Inflammatory macrophage treated with lipopolysaccharide for 4 hours (primary cell): ENCODE measurements at places on chromosomes 5 and 9.

- DNase-seq = peak; percentile 16
Observed at GRCh38 chr9:89461265-89461664, 36.6 kb downstream of the SEMA4D start.

- DNase-seq = peak; percentile 73
Observed at GRCh38 chr9:87554171-87554910, 56.7 kb downstream of the DAPK1 start.

GRCh38 chr9:93533863-93534262 lies 42.5 kb upstream of the PHF2 start:
- no peak for DNase-seq

DNA sequence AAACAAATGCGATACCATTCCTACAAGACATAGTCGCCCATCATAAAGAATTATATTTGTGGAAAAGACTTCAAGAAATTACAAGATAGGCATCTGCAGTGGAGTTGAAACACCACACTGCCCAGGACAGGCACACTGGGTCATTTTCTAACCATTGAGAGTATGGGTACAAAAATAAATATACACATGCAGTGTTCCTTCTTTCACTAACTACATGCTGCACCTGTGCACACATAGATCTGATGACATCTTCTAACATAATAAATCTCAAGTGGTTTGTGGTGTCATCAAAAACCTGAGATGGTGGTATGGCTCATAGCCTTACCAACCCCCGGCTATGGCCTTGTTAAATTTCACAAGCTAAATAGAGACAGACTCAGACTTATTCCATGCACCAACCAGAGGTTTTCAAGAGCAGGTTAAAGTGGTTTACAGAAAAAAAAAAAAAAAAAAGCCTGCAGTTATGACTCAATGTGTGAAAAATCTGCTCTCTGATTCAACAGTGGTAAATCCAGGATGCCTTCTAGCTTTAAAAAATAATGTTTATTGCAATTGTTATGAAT lies 12.4 kb upstream of the NFIB start:
- no peak for DNase-seq

DNA sequence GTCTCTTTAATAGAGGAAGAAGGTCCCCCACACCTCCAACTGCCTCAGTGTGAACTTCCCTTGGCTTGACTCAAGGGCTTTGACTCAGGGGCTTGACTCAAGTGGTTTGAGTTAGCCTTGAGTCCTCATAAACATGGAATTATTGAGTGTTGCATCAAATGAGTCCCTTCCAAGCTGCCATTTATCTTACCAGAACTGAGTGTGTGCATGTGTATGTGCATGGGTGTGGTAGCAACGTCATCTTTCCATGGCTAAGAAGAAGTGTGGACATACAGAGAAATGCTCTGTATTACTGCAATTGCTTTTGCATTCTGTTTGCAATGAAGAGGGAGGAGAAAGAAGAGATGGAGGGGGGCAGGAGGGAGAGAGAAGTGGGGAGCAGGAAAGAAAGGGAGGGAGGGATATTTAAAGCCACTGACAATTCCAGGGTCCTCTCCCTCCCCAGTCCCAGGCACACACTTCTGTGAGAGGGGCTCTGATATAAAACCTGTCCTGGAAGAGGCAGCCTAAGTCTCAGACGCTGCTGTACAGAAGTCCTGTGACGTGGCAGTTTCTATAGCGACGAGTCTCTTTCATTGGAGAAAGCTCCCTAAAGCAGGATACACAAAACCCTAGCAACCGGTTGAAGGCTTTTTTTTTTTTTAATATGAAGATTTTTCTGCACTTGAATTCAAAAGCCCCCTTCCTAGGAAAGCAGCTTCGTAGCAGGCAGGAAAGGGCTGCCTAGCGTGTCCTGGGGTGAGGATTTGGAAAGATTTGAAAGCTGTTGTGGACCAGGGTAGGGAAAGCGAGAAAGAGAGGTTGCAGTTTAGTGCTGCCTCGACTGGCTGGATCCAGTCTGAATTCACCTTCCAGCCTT lies 93.3 kb upstream of the MAP1B start:
- no peak for DNase-seq

DNA sequence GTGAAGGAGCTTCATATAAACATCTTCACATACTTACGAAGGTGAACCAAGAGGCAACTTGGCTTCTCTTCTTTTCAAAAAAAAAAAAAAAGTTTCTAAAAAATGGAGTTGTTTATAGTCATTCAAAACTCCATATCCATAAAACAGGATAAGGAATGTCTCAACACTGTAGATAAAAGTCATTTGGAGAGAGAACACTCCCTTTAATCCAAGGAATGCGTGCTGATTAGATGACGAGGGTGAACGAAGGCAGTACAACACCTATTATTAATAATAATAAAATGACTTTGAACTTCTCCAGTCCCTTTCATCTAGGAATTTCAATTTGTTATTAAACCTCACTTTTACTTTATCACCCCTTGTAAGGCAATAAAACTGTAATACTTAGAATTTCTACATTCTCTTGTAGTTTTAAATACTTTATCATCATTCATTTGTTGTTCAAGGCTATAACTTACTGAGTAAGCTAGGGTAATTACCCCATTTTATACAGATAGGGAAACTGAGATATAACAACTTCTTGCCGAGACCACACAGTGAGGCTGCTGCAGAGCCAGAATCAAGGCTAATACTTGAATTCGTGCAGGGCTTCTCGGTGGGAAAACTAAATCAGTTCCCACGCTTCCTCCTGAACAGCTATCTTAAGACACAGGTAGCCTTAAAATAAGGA lies 377.1 kb downstream of the EFNA5 start:
- no peak for DNase-seq

DNA sequence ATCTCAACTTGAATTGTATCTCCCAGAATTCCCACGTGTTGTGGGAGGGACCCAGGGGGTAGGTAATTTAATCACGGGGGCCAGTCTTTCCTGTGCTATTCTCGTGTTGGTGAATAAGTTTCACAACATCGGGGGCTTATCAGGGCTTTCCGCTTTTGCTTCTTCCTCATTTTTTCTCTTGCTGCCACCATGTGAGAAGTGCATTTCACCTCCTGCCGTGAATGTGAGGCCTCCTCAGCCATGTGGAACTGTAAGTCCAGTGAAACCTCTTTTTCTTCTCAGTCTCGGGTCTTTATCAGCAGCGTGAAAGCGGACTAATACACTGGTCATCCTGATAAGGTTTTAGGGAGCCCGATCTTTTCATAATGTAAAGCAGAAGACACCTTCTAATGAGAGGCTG lies 687.0 kb upstream of the FTMT start:
- no peak for DNase-seq

- peak; percentile 24 for DNase-seq
Observed at GRCh38 chr9:116452634-116453033, 234.5 kb upstream of the TRIM32 start.

DNA sequence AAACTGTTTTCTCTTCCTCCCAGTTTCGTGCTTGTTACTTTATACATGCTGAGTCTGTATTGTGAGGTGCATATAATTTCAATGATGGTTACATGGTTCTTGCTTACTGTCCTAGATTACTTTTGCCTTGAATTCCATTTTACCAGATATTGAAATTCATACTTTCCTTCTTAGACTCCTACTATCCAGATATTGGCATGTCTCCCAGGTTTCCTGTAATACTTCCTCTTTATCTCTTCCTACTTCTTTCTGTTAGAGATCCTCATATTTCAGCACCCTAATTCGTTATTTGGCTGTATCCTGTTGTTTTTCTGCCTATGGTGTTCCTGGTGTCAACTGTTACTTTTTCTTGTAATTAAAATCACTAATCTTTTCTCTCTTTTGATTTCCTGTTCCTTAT lies 522.1 kb downstream of the CCDC171 start:
- no peak for DNase-seq

- DNase-seq = no peak
Observed at GRCh38 chr5:109350537-109351270, 59.1 kb downstream of the PJA2 start.

GRCh38 chr9:123150708-123151503 lies 117.4 kb downstream of the GPR21 start:
- no peak for DNase-seq

DNA sequence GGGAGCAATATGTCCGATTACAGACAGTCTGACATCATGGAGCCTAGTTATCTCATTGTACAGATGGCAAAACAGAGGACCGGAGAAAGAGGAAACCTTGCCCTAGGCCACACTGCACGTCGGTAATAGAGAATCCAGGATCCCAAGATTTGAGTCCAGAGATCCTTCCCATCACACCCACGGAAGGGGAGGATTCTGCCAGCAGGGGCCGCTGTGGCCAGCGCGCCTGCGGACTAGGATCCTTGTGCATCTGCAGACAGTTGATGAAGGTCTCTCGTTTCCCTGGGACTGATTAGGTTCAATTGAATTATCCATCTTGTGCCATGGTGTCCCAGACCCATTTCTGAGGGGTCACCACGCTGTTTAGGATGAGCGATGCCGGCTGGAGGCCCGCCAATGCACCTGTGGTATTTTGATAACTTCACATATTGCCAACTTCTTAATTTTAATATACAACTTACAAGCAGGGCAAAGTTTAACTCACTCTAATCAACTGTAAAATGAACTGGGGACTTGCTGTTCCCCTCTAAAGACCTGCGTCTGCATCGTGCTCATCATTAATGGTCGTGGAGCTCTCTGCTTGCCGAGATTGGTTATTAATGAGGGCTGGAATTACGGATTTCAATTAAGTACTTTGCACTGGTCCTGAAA lies 592.7 kb upstream of the BRINP1 start:
- DNase-seq = peak; percentile 19

GRCh38 chr5:52789378-52789777 lies 1.7 kb downstream of the ITGA1 start:
- DNase-seq = no peak

DNA sequence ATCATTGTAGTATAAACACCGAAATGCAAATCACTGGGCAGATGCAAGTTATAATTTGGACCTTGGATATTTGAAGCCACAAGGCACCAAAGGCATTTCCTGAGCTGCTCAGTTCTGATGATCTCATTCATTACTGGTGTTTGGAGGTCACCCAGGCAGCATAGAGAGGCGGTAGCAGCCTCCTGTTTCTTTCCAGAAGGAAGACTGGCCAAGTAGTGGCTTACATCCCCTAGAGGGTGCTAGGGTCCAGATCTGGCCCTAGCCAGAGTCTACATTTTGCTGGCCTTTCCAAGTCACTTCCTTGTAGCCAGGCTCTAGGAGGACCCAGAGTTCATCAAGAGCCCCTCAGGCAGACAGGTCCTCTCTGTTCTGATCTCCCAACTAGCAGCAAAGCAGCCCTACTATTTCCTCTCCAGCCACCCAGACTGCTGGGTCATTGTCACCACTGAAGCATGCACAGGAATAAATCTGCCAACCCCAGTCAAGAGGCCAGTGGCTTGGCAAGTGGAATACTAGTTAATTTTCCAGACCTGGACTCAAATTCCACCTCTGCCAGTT lies 33.4 kb upstream of the TTC1 start:
- no peak for DNase-seq

DNA sequence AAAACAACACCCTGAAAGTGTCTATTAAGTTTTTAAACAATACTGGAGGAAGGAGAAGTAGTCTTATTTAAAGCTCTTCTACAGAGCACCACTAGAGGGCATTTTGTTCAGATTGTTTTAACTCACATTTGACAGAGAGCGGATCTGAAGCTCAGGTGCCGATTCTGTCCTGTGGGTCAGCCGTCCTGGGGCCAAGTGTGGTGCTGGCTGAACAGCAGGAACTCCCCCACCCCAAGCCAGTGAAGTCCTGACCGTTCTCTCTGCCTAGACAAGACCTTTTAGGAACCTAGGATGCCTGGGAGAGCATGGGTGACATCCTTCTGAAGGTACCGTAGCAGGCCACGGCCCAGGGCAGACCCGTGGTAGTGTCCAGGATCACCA lies 3.9 kb downstream of the EXOC3 start:
- peak; percentile 66 for DNase-seq

DNA sequence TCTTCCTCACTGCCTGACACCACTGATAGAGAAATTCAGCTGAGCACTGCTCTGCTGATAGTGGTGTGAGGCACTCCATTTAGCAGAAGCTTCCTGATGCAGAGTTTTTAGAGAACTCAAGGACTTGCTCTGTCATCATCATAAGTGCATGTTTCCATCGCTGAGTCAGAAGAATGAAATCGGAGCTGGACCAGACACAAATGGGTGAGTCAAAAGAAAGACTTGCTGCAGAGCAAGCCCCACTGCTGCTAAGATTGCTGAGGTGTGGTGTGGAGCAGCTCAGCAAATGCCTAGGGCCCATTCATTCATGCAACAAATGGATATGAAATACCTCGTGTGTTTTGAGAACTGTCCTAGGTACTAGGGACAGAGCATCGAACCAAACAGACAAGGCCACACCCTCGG lies 410.2 kb upstream of the SLC30A5 start:
- peak; percentile 33 for DNase-seq
